Esophagus squamous epithelium (tissue), 5 donors: ENCODE measurements at places on chromosomes 1 and 21. TPM values are rescaled to one million over a fixed set of nuclear protein-coding genes. Genes with fewer than 3 reads are reported as not detected.

Gene B4GALT3
- total RNA-seq = 17.7 TPM

GRCh38 chr1:9606948-9607347 lies 18.2 kb downstream of the TMEM201 start:
- no peak for DNase-seq
- H3K27ac ChIP-seq = no peak overlapping the region
- H3K36me3 ChIP-seq = peaks cover 90% of the 10 kb centered on the region
- H3K27me3 ChIP-seq = no peaks in the 10 kb centered on the region

DNA sequence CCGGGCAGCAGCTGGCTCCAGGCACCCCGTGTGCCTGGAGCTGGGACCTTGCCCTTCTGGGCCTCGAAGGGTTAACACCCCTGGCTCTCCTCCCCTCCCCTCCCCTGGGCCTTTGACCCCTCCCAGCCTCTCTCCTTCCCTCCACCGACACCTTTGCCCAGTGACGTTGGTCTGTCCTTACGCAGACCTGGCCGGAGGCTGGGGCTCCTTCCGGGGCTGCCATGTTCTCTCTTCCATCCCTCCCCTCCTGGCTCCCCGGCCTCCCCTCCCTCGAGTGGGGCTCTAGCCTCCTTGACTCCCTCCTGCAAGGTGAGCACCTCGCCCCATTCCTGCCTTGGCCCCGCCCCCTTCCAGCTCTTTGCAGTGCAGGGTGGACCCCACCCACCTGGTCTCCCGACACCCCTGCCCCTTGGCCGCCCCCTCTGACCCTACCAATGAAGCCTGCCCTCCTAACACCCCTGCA lies at the start of gene TMEM82:
Gene TMEM82, plus strand, starts transcription at position 161 of the 463 bp plus-strand sequence. Its CDS starts 61 bp downstream, at position 222.
- H3K4me1 ChIP-seq = peaks cover 5% of the 10 kb centered on the region
- peak within 1 kb of the TSS; percentile 48 for H3K27ac ChIP-seq
- H3K36me3 ChIP-seq = no peaks in the 10 kb centered on the region

DNA sequence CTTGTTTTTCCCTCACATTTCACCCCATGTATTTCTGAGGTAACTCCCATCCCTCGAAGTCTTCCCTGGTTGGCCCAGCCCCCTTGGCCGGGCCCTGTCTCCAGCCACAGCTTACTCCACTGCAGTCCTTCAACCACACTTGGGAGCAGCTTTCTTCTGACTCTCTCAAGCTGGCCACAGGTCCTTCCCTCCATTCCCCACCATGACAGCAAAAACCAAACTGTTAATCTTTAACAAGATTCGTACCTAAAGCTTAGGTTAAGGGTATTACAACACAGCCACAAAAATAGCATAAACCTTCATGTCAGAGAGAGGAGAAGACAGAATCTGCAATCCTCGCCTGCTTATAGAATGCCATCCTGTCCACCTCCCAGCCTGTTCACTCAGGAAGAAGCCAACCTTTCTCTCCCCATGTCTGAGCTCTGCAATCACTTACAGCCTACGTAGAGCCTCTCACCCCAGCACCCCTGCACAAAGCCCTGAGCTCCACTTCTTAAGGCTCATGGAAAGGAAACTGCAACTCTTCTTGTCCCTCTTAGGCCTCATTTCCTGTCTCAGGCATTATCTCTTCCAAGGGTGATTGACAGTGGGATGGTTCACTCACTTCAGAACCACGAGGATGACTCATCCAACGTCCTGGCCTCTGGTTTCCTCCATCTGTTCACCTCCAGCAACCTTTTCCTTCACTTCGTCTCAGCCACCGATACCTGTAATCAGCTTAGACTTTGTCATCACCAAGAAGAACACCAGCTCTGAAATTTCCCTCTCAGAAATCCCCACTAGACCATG lies 72.8 kb downstream of the CD2 start:
- no peaks in the 10 kb centered on the region for H3K27me3 ChIP-seq
- no peak overlapping the region for H3K27ac ChIP-seq
- H3K4me3 ChIP-seq = no peak overlapping the region

- no peak overlapping the region for H3K27ac ChIP-seq
- no peaks in the 10 kb centered on the region for H3K36me3 ChIP-seq
- no peaks in the 10 kb centered on the region for H3K4me1 ChIP-seq
- H3K4me3 ChIP-seq = no peak overlapping the region
- DNase-seq = no peak
- no peaks in the 10 kb centered on the region for H3K27me3 ChIP-seq
Measured at GRCh38 chr1:154474802-154475201, 27.2 kb upstream of the TDRD10 start.

DNA sequence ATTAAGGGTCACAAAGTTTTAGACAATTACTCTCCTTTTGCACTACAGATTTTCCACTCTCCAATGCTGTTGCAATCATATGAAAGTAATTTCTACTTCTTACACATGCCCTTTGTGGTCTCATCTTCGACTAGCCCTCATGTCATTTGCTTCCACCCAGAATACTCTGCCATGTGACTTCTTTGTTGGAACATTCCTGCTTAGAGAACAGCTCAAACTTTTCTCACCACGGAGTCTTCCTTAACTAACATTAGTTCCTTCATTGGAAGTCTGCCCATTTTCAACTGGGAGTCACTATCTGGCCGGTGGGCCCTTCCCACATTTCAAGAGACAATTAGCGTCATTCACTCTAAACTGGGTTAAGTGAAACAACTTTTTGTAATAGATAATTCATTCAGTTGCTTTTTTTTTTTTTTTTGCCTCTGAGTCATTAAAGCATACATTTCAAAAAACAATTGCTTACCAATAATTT lies 142.6 kb upstream of the PALMD start:
- H3K4me3 ChIP-seq = no peak overlapping the region
- no peak overlapping the region for H3K27ac ChIP-seq
- no peak for DNase-seq
- no peaks in the 10 kb centered on the region for H3K27me3 ChIP-seq

DNA sequence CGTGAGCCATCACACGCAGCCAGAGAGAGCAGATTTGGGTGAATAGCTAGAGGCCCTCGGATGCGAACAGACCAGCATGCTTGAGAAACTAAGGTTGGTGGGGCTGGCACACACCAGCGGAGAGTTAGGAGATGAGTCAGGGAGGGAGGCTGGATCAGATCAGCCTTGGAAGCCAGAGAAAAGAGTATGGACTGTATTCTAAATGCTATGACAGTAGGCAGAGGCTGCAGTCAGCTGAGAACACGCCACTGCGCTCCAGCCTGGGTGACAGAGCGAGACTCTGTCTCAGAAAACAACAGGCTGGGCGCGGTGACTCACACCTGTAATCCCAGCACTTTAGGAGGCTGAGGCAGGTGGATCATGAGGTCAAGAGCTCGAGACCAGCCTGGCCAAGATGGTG lies 4.0 kb upstream of the PLEKHM2 start:
- H3K36me3 ChIP-seq = no peaks in the 10 kb centered on the region
- peaks cover 19% of the 10 kb centered on the region for H3K4me1 ChIP-seq
- no peaks in the 10 kb centered on the region for H3K27me3 ChIP-seq
- no peak overlapping the region for H3K4me3 ChIP-seq
- peak overlapping the region; percentile 99 for H3K27ac ChIP-seq
- DNase-seq = no peak

DNA sequence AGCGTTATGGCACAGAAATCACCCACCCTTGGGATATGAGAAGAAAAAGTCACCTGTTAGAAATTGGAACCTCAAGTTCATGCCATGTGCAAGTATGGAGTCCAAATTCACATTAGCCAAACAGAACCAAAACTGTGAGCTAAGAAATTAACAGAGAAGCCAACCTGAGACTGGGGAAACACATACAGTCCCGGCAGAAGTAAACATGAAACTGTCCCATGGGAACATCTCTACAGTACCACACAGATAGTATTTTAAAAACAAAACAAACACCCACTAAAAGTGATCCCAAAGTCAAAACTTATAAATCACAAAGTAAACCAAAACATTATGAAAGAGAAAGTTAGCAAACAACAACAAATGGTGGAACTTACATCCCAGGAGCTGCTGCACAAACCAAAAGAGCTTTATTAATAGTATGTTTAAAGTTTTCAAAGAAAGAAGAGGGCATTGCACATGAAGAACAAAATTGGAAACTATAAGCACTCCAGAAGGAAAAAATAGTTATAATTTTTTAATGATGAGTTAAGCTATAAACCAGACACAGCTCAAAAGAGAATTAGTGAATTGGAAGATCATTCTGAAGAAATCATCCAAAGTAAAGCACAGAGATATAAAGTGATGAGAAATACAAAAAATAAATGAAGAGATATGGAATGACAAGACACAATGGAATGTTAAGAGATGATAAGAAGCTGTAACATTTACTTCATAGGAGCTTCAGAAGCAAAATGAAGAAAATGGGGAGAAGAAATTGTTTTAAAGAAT lies 83.5 kb upstream of the COA6 start:
- no peak overlapping the region for H3K4me3 ChIP-seq
- no peaks in the 10 kb centered on the region for H3K36me3 ChIP-seq
- H3K4me1 ChIP-seq = no peaks in the 10 kb centered on the region
- no peaks in the 10 kb centered on the region for H3K27me3 ChIP-seq
- H3K27ac ChIP-seq = no peak overlapping the region

DNA sequence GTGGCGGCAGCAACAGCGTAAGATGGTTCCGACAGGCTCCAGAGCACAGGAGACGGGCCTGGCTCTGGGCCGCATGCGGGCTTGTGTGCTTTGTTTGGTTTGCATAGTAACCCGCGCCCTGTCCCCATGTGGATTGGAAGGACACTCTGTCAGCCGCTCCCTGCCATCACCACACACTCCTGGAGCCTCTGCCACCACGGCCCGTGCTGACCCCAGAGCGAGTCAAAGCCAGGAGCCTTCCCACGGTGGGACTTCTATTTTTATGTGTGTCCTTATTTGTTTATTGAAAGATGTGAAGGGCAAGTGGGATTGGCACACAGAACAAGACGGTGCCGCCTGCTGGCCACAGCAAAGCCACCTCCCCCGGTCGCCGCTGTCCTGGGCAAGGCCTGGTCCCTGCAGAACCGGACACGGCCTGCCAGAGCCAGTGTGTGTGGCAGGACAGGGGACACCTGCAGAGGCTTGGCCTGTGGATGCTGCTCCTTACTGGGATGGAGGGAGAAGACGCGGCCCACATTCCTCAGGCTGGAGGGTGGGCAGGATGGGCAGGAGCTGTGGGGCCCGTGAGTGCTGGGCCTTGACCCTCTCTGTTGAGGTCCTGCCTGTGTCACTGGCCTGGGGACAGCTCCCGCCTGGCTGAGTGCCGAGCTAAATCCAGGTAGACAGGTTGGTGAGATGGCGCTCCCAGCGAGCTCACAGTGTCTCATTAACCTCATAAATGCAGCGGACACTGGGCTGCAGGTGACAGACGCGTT lies 64.4 kb downstream of the AGPAT3 start:
- peak overlapping the region; percentile 70 for H3K27ac ChIP-seq
- H3K27me3 ChIP-seq = no peaks in the 10 kb centered on the region
- no peak for DNase-seq
- peaks cover 35% of the 10 kb centered on the region for H3K4me1 ChIP-seq
- no peaks in the 10 kb centered on the region for H3K36me3 ChIP-seq
- H3K4me3 ChIP-seq = no peak overlapping the region
